Neural crest cell (in vitro differentiated cells): ENCODE measurements at places on chromosomes 2 and 18.

DNA sequence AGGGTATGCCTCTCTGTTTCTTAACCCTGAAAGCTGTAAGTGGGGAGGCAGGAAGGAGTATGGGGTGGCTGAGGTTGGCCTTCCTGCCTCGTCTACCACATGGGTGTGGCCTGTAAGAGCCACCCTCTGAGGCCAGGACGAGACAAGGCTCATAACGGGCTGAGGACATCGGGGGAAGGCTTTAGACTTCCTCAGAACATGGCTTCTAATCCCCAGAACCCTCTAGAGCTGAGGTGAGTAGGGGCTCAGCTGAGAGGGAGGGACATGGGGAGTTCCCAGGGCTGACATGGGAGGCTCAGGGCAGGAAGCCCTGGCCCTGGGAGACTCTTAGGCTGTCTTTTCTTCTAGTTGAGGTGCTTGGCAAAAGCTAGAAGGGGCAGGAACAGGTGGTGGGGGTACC, 36.7 kb downstream of the EMX1 start:
- no peak for DNase-seq

- no peak for DNase-seq
These were observed 722 bp downstream of the MAP4K4 start for GRCh38 chr2:101698014-101698843.

DNA sequence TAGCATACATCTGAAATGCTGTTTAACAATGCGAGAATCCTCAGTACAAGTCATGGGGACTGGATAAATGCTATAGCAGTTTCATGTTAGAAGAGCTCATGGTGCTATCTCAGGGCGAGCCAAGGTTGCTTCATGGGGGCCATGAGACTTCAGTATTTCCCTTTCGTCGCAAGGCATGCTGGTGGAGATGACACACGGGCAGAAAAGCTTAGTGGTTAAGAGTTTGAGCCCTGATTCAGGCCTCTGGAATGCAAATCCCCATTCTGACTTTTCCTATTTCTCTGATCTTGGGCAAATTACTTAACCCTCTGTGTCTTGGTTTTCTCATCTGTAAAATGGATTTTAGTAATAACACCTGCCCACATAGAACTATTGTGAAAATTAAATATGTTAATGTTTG, 57.4 kb upstream of the EPHA4 start:
- no peak for DNase-seq

- no peak for DNase-seq
These were observed 119.5 kb downstream of the COL6A3 start for GRCh38 chr2:237294460-237294859.

- no peak for DNase-seq
These were observed 940 bp upstream of the BOLA3 start for GRCh38 chr2:74148457-74149246.

DNA sequence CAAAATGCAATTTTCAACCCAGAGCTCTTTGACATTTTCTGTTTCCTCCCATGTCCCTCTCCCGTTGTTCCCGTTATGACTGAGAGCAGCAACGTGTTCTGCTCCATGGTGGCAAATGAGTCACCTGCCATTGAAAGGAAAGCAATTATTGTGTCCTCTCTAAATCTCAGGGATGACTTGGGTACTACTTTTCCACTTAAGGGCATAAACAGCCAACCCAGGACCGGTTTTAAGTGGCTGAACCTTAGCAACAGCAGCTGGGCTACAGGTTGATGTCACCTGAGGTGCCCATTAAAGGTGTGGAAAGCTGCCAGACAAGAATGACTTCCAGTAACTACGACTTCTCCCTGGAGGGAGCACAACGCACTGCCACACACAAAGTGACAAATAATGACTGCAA, 236.8 kb downstream of the NCKAP5 start:
- DNase-seq, result no peak

- no peak for DNase-seq
These were observed 311.2 kb upstream of the CRIM1 start for GRCh38 chr2:36044411-36044810.

- no peak for DNase-seq
These were observed 594.4 kb upstream of the ID2 start for GRCh38 chr2:8087480-8087840.

DNA sequence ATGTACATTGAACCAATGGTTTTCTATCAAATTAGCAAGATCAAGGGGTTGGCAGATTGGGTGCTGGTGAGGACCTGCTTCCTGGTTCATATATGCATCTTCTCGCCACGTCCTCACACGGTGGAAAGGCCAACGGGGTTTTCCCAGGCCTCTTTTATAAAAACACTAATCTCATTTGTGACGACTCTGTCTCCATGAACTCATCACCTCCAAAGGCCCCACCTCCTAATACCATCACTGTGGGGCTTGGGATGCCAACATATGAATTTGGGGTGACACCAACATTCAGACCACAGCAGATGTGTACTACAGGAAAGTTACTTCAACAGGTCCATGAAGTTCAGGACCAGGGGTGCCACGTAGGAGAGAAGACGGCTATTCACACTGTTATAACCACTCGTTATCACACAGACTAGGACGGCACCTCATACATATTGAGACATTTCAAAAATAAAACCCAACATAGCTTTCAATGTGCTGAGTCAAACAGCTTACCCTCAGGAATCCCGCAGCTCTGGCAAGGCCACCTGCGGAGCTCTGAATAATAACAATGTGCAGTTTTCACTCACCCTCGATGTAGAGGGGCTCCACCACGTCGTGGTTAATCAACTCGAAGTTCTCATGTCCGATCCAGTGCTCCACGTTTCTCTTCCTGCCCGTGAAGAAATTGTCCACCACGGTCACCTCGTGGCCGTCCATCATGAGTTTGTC, 49.3 kb downstream of the UXS1 start:
- DNase-seq, result no peak

DNA sequence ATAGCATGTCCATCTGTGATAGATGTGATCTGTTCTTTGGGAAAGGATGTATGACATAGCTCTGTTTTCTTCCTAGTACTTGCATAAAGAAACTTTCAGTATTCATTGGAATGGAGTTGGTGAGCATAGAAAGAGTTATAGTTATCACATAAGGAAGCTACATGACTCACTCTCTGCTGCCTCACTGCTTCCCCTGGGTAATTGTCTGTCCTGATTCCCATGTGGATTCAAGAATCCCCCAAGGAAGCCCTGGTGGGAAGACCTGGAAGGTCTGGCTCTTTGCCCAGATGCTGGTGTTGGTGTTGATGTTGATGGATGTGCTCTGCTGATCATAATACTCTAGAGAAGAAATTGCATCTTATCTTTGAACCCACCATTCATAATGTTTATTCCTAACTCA, 60.6 kb downstream of the PTPN4 start:
- DNase-seq, result no peak

- DNase-seq, result no peak
These were observed 8.2 kb upstream of the TANC1 start for GRCh38 chr2:158960193-158960592.

GRCh38 chr2:85472261-85472660, 53.7 kb downstream of the SH2D6 start:
- DNase-seq, result no peak

DNA sequence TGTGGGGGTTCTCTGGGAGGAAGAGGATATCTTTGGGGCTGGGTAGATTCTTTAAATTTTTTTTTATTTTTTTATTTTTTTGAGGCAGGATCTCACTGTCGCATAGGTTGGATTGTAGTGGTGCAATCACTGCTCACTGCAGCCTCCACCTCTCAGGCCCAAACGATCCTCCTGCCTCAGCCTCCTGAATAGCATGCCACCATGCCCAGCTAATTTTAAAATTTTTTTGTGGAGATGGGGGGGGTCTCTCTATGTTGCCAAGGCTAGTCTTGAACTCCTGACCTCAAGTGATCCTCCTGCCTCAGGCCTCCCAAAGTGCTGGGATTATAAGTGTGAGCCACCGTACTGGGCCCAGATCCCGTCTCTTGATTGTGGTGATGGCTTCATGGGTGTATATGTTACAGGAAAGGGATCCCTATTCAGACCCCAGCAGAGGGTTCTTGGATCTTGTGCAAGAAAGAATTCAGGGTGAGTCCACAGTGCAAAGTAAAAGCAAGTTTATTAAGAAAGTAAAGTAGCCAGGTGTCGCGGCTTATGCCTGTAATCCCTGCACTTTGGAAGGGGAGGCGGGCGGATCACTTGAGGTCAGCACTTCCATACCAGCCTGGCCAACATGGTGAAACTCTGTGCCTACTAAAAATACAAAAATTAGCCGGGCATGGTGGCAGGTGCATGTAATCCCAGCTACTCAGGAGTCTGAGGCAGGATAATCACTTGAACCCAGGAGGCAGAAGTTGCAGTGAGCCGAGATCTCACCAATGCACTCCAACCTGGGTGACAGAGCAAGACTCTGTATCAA, 2.0 kb upstream of the C2orf68 start:
- DNase-seq, result no peak

- no peak for DNase-seq
These were observed 508 bp downstream of the CD8A start for GRCh38 chr2:86790134-86790675.

- DNase-seq, result no peak
These were observed 39.7 kb upstream of the RAPH1 start for GRCh38 chr2:203574824-203575223.

DNA sequence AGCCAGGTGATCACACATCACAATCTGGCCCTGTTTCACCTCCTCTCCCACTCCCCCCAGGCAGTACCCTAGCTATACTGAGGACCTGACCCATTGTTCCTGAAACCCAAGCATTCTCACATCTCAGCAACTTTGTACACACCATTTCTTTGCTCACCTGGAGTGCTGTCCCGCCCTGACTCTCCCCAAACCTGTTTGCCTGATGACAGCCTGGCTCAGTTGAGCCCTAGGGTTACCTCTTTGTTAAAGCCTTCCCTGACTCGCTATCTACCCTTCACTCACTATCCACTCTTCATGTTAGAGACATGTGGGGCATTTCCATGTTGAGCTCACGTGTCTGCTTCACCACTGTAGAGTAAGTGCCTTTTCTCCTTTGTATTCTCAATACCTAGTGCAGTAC, 49.1 kb downstream of the GREB1L start:
- no peak for DNase-seq

DNA sequence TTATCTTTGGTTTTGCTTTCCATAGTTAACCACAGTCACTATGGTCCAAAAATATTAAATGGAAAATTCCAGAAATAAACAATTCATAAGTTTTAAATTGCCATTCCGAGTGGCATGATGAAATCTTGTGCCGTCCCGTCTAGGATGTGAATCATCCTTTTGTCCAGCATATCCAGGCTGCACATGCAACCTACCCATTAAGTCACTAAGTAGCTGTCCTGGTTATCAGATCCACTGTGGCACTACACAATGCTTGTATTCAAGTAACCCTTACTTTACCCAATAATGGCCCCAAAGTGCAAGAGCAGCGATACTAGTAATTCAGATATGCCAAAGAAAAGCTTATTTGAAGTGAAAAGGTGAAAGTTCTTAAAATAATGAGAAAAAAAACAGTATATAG, 10.7 kb downstream of the USP34 start:
- no peak for DNase-seq

GRCh38 chr18:67199993-67200617, 316.4 kb downstream of the DSEL start:
- no peak for DNase-seq

DNA sequence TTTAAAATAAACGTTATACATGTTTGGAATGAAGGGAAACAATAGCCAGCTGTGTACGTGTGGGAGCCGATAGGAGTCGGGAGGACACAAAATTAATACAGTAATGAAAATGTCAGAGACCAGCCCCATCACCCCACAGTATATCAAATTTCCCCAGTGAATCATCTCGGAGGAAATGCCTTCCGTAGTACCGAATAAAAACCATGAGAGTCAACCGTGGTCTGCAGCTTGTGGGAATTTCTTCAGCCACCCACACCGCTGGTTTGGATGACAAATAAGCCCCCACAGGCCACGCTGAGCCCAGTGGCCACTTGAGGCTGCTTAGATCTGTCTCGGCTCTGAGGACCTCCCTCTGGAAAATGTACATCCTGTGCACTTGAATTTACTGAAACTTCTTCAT, 133.7 kb downstream of the COL6A3 start:
- no peak for DNase-seq

DNA sequence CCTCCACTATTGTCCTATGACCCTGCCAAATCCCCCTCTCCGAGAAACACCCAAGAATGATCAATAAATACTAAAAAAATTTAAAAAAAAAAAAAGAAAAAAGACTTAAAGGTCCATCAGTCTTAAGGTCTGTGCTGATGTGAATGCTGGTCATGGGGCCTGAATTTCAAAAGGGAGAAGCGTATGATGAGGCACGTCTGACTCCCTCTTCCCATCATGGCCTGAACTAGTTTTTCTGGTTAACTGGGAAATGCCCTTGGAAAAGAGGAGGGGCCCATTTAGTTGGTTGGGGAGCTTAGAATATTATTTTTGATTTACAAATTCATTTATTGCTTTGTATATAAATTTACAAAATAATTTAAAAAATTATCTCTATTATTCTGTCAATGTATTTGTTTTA, 291.0 kb upstream of the CDH19 start:
- no peak for DNase-seq

DNA sequence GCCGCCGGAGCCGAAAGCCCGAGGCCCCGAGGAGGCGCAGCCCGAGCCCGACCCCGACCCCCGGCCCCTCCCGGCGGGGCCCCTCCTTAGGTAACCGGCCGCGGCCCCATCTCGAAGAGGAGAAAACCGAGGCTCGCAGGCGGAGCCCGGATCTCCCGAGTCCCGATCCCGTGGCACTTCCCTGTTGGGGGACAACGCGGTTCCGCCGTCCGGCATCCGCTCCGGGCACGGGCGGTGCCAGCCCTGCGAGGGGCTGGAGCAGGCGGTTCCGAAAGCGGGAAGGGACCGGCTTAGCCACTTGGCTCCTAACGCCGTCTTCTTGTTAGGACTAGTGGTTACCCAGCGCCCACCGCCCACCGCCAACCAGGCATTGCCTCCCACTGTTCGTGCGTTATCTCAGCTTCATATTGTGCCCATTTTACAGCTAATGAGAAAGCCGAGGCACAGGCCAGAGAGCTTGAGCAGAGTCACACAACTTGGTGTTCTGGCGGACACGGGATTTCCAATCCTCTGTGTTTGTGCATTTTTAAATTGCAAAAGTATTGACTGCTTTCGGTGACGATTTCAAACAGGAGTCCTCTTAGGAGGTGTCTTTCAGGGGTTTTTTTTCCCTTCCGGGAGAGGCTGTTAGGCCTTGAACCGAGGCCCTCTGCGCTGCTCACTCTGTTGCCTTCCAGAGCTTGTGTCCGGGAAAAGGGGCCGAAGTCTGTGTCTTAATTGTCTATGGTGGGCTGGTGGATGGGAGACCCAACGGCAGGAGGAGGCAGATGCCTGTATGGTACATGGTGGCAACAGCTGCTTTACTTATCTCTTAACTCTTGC, 562 bp downstream of the CENPA start:
- no peak for DNase-seq

DNA sequence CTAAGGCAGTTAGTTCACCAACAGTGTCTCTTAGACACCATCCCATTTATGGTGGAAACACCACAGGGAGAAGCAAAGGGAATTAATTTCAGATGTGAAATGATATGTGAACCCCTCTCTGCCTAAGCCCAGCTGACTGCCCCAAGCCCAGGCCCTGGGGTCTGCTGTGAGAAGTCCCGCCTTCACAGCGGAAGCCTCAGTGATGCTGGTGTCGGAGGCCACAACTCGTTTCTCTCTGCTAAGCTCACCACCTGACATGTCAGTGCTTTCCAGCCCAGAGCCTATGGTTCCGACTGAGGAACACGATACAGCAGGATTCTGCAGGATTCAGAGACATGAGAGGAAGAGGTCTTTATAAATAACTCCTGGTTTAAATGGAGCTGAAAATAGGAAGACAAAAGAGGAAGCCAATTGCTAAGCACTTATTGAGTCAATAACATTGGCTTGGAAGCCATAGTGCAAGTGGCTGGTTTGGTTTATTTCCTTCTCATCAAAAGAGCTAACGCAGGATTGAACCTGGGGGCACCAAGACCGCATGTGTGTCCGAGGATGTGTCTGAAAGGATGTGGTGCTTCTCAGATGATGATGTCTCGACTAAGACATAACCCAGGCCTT, 21.9 kb upstream of the LOXHD1 start:
- no peak for DNase-seq
